ENCODE measurements at places on chromosomes 4 and X.

DNA sequence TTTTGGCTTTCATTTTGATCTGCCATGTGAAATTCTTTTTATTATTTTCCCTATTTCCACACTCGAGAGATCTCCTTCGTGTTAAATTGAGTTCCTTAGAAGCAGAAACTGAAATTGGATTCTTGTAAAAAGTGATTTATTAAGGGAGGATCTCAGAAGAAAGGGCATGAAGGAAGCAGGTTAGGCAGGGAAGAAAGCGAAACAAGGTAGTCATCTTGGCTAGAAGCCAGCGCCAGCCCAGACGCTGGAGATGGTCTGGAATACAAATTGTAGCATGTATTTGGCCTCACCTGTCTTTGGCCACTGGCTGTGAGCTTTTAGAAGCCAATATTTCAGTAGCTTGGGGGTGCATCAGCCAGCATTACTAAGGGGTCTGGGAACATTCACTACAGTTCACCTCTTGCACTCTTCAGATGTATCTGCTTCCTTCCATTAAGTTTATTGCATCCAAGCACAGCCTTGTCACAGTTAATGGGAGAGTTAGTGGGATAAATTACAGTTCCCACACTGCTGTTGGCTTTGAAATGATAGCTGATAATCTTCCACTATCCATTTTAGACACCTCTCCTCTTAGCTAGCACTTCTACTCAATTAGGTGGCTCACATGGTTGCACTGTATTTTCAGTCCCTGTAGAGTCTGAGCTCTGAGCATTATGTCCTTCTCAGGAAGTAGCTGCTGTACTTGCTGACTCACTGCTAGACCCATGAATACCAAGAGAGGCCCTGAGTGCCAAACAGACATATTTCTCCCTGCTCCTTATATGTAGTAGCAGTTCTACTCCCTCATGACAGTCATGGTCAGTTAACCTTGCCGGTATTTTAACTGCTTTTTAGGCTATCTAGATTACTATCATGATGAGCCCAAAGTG is 14.6 kb downstream of the GRXCR1 start:
- no peak for DNase-seq

GRCh38 chr4:25356068-25356467 is 21.0 kb upstream of the ANAPC4 start:
- DNase-seq: no peak

- DNase-seq: no peak
Observed at GRCh38 chr4:160848901-160849760, 1314.7 kb downstream of the FSTL5 start.

DNA sequence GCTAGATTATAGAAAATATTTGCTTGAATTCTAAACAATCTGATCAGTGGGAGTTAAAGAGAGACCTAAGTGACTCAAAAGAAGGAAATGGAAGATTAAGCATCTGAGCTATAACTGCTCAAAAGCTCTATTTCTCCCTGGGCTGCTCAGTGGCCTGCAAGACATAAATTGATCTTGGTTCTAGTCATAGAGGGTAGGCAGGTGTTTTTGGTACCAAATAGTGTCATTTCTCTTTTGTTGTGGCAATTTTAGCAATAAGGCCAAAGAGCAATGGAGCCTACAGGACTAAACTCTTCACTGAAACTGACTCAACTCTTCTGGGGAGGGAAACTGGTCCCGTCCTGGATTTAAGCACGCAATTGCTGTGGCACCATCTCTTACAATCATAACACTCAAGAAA is 33.9 kb upstream of the BMP2K start:
- DNase-seq: no peak

DNA sequence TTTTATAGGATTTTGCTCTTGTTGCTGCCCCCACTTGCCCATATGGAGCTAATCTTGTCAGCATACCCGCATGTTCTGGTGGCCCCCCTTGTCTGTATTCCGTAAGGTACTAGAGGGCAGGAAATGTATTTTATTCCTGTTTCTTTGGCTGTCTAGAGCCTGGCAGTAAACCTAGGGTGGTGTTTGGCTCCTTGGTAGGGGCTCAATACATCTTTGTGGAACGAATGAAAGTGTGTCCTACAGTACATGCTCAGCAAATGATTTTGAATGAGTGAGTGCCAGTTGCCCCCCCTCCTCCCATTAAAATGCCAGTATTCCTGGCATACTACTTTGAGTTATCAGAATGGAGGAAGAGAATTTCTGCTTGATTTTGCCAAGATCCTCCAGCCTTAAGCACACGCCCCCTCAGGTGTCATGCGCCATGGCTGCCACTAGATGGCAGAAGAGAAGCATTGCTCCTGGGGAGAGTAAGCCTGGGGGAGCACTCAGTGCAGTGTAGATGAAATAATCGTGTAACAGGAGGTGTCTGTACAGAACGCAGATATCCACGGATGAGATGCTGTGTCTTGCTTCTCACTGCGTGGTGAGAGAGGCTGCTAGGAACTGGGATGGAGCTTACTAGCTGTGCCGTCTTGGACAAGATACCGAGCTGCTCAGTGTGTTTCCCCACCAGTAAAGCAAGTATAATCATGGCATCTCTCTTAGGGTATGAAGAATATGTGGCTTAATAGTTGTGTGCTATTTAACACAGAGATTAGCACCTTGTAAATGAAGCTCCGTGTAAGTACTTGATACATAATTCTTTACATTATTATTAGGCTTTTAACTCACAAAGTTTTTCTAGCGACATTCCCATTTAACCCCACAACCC is 17.2 kb upstream of the RNF212 start:
- peak; percentile 79 for DNase-seq

All from activated naive CD4-positive, alpha-beta T cell treated with Interleukin-2 at 50 U/mL for 16 hours (primary cell).